Aortic smooth muscle cell (primary cell): ENCODE measurements at places on chromosomes 2 and 18. TPM values are rescaled to one million over a fixed set of nuclear protein-coding genes. Genes with fewer than 3 reads are reported as not detected.

The CD302 gene
- total RNA-seq: 7.0 and 9.0 TPM in 2 replicates

The UGT1A4 gene
- total RNA-seq: not detected in 2 replicates

The MAP3K19 gene
- not detected in 2 replicates for total RNA-seq

The SH2D6 gene
- 0.12 and 0.40 TPM in 2 replicates for total RNA-seq

The ZNF892 gene
- 2.2 and 3.0 TPM in 2 replicates for total RNA-seq

The ALK gene
- total RNA-seq: 0.13 TPM in 1 of 2 replicates, not detected in the other

The MC2R gene
- not detected in 2 replicates for total RNA-seq

The SLC19A3 gene
- total RNA-seq: 0.06 and 0.40 TPM in 2 replicates

The GYPC gene
- 83.0 and 83.9 TPM in 2 replicates for total RNA-seq

The TLX2 gene
- total RNA-seq: 0.06 TPM in 1 of 2 replicates, not detected in the other

The RTP5 gene
- total RNA-seq: not detected in 2 replicates

The COL4A4 gene
- total RNA-seq: 22.1 and 33.4 TPM in 2 replicates

The BMP10 gene
- not detected in 2 replicates for total RNA-seq

The PTPRM gene
- 74.4 and 100 TPM in 2 replicates for total RNA-seq

The COL3A1 gene
- 1,561 and 1,930 TPM in 2 replicates for total RNA-seq

The SGO2 gene
- 6.0 and 10.0 TPM in 2 replicates for total RNA-seq

The MYL12A gene
- total RNA-seq: 1,492 and 1,598 TPM in 2 replicates

The CCBE1 gene
- 26.0 and 38.0 TPM in 2 replicates for total RNA-seq

The TACR1 gene
- not detected in 2 replicates for total RNA-seq

The FBXO48 gene
- 0.19 and 0.26 TPM in 2 replicates for total RNA-seq

The SCN9A gene
- 0.40 and 0.56 TPM in 2 replicates for total RNA-seq

The DSG4 gene
- not detected in 2 replicates for total RNA-seq

The KLHL30 gene
- 1.6 and 6.3 TPM in 2 replicates for total RNA-seq

The CNPPD1 gene
- 37.9 and 41.9 TPM in 2 replicates for total RNA-seq

The LRP2 gene
- not detected in 2 replicates for total RNA-seq

The C18orf54 gene
- 3.6 and 3.9 TPM in 2 replicates for total RNA-seq

The ITGA4 gene
- total RNA-seq: 23.0 and 29.1 TPM in 2 replicates
